DMS79 (cell line): ENCODE measurements at places on chromosomes 16 and 17.

- no peak for DNase-seq
These were observed 94.0 kb upstream of the WSB1 start for GRCh38 chr17:27199948-27200347.

GRCh38 chr16:81239367-81240121 is 1.1 kb downstream of the BCO1 start:
- DNase-seq = no peak

GRCh38 chr16:88534638-88535190 is 35.5 kb upstream of the ZC3H18 start:
- no peak for DNase-seq

- no peak for DNase-seq
These were observed 160.6 kb downstream of the MAF start for GRCh38 chr16:79439901-79440300.

- no peak for DNase-seq
These were observed 50.6 kb downstream of the CNGB1 start for GRCh38 chr16:57920215-57920879.

GRCh38 chr16:30585022-30585399 is 486 bp downstream of the ZNF785 start:
- DNase-seq = peak; percentile 46

- no peak for DNase-seq
These were observed at the start of gene OR1D2 for GRCh38 chr17:3104322-3104721. OR1D2 (minus strand) TSS chr17:3104422; CDS start chr17:3092996, 11,426 bp downstream.

DNA sequence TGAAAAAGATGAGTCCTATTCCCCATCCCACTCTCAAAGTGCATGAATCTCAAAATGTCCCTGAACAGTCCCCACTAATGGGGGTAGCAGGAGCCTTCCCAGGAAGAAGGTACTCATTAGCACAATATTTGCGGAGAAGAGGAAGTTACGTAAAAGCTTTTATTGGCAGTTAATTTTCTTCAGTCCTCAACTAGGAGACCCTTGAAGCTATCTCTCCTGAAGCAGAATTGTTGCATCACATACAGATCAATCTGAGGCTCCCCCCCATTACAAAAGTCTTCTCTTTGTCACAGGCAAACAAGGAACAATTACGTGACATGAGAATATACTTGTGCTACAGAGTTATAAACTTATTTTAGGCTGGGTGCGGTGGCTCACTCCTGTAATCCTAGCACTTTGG is 14.2 kb downstream of the SLFN12L start:
- no peak for DNase-seq

DNA sequence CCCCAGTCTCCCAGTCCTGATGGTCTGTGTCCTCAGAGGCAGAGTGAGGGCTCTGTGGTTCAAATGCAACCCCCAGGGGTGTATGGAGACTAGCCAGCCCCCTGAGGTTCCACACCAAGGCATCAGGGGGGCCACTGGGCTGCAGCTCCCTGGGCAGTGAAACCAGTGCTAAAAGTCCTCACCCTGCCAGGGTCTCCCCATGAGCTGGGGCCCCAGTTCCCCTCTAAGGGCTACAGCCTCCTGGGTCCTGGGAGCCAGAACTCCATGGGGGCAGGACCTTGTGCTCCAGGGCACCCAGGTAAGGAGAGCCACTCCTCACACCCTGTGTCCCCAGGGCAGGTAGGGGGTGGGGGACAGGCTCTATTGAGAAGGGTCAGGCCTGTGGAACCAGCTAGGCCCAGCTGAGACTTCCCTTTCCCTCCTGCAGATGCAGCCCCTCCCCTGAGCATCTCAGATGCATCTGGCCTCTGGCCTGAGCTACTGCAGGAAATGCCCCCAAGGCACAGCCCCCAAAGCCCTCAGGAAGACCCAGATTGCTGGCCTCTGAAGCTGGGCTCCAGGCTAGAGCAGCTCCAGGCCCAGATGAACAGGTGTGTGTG is 6.4 kb upstream of the DCAF7 start:
- no peak for DNase-seq

- DNase-seq = no peak
These were observed 7.3 kb downstream of the MILR1 start for GRCh38 chr17:64455993-64456885.

- DNase-seq = no peak
These were observed 16.8 kb downstream of the ZNF750 start for GRCh38 chr17:82823004-82823403.

DNA sequence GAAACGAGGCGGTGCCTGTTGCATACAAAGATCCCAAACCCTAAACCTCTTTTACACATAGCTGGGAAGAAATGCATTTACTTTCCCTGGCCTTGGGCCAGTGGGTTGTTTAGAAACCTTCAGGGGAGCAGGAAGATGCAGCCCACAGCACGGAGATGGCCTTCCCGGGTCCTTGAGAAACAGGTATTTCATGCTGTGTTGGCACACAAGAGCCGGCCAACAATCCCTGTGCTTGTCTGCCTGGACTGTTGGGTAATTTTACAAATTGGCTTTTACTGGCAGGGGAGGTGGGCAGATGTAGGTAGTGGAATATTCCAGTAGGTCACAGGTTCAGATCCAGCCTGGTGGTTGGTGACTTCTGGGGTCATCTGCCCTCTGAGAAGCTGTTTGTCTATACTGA is 148.0 kb downstream of the FOXL1 start:
- DNase-seq = peak; percentile 31

DNA sequence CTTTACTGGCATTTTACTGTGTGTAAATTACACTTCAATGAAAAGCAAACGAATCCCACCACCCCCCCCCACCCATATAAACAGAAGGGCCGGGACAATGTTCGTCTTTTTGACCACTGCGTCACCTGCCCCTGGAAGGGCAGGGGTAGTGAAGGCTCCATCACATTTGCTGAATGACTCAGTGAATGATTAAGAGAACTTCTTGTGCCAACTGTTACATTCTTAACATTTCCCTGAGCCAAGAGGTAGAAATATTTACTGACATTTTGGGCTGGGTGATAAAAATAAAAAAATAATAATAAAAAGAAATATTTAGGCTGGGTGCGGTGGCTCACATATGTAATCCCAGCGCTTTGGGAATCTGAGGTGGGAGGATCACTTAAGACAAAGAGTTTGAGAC is 24.1 kb downstream of the C16orf96 start:
- no peak for DNase-seq

DNA sequence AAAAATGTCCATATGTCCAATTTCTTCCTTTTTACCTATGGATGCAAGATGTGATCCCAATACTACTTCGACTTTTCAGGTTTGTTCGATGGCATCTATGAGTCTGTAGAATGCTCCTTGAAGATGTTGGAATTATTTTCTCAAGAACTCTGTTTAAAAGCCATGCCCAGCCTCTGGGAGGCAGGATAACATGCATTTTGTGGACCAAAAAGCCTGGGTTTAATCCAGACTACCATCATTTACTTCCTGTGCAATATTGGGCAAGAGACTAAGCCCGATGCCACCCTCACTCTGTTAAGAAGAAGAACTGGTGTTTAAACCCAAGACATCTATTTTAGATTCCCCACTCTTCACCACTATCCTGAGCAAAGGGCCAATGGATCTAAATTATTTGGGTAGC is 42.8 kb upstream of the SALL1 start:
- DNase-seq = no peak

- DNase-seq = peak; percentile 72
These were observed 13.0 kb downstream of the GPR142 start for GRCh38 chr17:74380086-74380958.

DNA sequence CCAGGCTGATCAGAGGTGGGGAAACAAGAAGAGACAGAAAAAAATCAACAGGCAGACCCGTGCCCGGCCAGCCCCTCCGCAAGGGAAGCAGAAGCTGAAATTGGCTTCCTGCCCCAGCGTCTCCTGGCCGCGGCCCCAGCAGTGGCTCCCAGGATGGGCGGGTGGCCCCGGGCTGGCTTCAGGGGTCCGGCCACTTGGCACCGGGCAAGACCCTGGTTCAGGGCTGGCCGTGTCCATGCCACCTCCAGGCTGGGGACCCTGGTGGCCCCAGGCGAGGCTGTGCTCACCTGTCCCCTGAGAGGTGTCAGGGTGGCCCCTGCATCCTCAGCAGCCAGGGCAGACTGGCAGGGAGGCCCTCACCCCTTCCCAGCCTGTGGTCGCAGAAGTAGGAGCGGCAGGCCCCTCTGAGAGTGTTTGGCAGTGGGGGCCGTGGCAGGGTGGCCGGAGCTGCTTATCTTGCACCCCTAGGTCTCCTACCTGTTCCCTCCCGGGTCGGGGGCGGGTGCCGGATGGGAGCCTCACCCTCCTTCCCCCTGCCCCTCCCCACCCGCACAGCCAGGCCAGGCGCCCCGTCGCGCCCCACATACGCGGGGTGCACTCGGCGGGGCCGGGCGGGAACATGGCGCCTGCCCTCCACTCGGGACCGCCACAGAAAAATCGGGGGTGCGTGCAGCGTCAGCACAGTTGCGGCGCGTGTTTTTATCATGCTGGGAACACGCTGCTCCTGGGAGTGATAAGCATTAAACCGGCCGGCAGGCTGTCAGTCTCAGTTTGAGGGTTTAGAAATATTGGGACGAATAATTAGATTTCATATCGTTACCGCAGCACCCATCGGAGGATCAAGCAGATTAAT is 46.7 kb upstream of the ZC3H18 start:
- DNase-seq = no peak

DNA sequence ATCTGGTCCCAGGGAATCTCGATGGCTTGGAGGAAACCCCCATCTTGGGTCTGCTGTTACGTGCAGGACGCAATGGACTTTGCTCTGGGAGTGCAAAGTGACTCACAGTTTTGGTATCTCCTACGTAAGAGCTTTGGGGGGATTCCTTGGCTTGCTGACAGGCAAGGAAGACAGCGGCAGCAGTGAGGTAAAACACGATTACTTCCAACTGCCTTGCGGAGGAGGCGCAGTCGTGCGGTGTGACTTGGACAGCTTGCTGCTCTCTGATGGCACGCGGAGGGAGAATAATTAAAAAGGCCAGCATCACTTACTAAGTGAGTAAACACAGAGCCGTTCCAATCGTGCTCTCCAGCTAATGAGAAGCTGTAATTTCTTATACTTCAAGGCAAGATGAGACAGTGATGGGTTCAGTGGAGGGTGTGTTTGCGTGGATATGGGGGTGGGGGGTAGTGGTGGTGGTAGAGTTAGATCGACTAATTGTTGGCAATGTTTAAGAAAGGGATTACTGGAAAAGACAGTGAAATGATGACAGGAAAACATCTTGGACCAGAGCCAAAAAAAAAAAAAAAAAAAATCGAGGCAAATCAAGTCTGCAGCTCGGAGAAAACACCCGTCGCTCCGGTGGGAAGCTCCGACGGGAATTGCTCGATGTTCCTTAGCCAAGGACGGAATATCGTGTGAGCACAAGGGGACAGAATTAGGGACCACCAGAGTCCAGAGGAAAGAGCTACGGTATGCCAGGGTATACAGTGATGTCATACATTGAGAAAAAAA is 184.8 kb upstream of the ZFHX3 start:
- peak; percentile 2 for DNase-seq

DNA sequence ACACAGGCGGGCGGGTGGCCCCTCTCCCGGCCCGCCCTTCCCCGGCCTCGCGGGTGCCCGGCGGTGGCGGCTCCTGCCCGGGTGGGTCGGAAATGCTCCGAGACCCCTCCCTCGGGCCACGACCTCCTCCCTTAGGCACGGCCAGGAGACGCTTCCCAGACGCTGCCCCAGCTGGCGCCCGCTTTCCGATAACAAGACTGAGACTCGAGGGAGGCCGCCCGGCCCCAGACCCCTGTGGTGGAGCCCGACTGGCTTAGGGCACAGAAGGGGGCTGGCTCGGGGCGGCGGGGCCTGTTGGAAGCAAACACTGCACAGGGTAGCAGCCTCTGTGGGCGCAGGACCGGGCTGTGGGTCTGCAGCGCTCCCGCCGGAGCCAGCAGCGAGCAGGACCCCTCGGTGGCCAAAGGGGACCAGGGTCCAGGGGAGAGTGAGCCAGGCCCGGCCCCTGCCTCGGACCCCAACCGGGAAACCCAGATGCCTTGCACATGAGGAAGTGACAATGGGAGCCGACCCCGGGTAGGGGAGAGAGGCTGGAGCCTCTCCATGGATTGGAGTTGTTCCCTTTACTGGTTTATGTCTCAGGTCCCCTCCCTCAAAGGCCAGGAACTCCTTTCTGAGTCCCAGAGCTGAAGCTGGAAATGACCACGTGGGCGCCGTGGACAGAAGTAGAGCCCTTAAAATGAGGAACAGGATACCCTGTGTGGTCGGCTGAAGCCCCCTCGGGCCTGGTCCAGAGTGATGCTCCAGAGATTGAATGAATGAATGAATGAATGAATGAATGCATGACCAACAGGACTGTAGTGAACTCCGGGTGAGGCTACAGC is 19.8 kb upstream of the ADCY7 start:
- no peak for DNase-seq

GRCh38 chr16:26524846-26525245 is 541.9 kb upstream of the C16orf82 start:
- no peak for DNase-seq

GRCh38 chr17:19703828-19704613 is 12.4 kb downstream of the SLC47A2 start:
- no peak for DNase-seq

DNA sequence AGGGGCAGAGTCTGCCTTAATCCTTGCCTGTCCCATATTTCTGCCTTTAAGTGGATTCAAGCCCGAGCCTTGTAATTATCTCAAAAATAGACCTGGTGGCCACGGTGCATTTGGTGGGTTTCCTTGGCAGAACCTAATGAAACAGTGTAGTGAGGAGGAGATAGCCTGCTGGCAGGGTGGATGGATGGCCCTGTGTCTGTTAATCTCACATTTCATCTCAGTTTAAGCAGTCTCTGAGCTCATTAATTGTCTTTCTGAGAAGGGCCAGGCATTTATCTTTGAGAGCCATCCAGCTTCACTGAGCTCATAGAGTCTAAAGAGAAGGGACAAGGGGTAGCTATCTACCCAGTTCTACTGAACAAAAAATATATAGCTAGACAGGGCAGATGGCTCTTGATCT is 364.0 kb upstream of the EEF2KMT start:
- peak; percentile 38 for DNase-seq

GRCh38 chr17:13813347-13814240 is 211.9 kb upstream of the HS3ST3A1 start:
- DNase-seq = no peak

- DNase-seq = no peak
These were observed 159.9 kb downstream of the TMEM114 start for GRCh38 chr16:8430401-8430800.

DNA sequence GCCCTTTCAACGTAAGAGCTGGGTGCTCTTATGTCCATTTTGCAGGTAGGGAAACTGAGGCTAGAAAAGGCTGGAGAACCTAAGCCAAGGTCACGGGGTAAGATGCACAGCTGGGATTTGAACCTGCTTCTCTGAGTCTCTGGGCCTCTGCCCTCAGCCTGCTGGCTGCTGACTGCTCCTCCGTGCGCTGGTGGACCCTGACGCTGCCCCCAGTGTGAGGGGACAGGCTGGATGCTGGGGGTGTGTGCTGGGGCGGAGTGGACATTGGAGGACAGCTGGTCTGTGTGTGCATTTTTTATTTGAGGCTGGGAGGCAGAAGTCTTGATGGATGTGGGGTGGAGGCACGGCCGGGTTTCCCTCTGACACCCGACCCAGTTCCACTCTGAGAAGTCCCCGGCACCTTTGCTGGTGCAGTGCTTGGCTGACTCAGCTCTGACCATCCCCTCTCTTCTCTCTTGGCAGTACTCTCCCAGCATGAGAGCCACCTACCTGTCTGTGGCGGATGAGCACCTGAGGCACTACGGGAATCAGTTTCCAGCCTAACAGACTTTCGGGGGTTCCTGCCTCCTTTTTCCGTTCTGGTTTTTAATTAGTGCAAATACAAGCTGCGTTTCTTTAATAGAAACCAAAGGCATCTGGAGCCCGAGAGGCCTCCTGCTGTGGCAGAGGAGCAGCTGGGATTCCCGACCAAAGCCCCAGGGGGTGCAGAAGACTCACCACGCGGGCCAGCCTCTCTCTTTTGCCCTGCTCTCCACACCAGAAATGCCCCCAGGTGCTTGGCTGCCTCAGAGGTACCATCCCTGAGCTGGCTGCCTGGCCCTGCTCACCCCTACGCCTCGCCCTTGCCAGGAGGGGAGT is 14.1 kb upstream of the DNAI2 start:
- no peak for DNase-seq
